Uterine smooth muscle cell (primary cell): ENCODE measurements at places on chromosomes 6 and 20. TPM values are rescaled to one million over a fixed set of nuclear protein-coding genes. Genes with fewer than 3 reads are reported as not detected.

The HSPA12B gene
- total RNA-seq: 0.11 and 0.12 TPM in 2 replicates

The SEMG2 gene
- not detected in 2 replicates for total RNA-seq

The CALHM6 gene
- 0.62 and 0.89 TPM in 2 replicates for total RNA-seq

The FAM162B gene
- 6.5 and 14.1 TPM in 2 replicates for total RNA-seq

The HFE gene
- 14.7 and 21.1 TPM in 2 replicates for total RNA-seq

The OR2J3 gene
- not detected in 2 replicates for total RNA-seq
